ENCODE measurements at places on chromosomes 13 and 19. TPM values are rescaled to one million over a fixed set of nuclear protein-coding genes. Genes with fewer than 3 reads are reported as not detected.

Gene GIPR
- polyA plus RNA-seq: 1.7 TPM

DNA sequence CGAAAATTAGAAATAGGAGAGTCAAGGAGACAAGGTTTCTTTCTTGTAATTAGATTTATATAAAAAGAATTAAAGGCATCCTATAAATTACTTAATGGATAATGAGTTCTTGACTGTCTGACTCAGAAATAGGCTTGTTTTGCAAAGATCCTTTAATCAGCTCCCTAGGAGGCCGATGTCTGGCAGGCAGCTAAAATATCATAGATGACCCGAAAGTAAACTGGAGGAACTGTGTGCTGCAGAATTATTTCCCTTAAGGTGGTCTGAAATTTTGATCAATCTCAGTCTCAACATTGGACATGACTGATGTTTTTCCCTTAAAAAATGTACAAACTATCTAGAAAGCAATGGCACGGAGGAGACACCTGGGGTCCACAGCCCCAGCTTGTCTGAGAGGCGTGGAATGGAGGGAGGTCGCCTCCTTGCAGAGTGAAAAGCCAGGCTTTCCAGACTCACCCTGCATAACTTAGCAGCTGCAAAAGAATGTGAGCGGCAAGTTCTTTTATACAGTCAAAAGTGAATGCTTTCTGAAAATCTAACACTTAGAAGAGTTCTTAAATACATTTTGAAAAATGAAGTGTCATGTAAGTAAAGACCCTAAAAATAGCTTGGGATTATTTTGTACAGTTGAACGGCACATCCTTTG is 44.8 kb downstream of the MBNL2 start:
- DNase-seq: no peak

- no peak for DNase-seq
These were observed 57.4 kb upstream of the ZNF536 start for GRCh38 chr19:30314805-30315155.

DNA sequence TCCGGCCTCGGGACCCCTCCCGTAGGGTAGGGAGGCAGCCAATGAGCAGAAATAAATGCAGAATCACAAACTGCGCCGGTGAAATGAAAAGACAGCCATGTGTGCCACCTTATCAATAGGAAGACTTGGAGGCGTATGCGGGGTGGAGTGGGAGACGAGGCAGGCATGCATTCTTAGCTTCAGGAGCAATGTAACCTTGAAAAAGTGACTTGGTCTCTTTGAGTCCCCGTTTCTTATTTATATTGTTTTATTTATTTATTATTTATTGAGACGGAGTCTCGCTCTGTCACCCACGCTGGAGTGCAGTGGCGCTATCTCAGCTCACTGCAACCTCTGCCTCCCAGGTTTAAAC is 16.0 kb downstream of the SSC5D start:
- no peak for DNase-seq

Gene C19orf81
- polyA plus RNA-seq: 1.9 TPM

DNA sequence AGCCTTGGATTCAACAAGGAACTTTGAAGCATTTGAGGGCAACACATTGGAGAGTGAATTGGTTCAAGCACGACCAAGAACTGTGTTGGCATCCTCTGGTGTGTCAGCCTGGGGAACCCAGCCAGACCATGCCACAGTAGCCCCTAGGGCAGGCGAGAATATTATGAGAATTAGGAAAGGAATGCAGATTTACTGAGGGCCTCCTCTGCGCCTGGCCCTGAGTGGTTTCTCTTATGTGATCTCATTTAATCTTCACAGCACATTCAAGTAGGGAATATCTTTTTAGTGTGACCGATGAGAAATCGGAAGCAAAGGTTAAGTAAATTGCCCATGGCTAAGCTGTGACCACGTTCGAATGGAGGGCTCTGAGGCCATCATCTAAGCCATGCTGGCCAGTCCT is 15.3 kb upstream of the ERICH6B start:
- DNase-seq: no peak

GRCh38 chr13:26721251-26722121 is 39.1 kb downstream of the GPR12 start:
- DNase-seq: no peak

Gene CSNK1A1L
- polyA plus RNA-seq: not detected

GRCh38 chr13:42781352-42781751 is at the start of gene FAM216B:
TSS of gene FAM216B (plus strand) at chr13:42781584. CDS start at chr13:42784068, 2,484 bp downstream.
- no peak for DNase-seq

Gene C2CD4C
- polyA plus RNA-seq: 1.3 TPM

DNA sequence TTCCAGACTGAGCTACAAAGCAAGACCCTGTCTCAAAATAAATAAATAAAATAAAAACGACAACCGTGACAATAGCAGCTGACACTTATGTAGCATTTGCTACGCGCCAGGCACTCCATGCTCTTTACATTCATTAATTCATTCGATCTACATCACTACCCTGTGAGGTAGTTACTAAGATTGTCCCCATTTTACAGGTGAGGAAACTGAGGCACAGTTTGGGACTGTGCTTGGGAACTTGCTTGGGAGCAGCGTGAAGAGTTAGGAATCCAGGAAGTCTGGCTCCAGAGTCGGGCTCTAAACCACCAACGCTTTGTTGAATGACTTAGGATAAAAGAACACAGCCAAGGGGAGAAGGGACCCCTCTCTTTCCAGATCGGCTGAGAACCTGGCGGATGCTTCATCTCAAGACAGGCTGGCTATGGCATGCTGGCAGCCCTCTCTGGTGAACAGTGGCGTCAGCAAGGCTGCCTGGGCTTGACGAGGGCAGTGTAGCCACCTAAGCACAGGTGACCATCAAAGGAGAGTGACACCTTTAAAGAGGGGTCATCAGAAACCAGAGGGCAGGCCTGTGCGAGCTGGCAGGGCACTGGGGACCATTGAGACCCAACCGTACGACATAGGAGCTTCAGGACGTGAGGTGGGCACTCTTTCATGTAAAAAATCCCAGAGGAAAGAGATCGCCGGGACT is 591 bp downstream of the DOHH start:
- no peak for DNase-seq

Gene BEST2
- 0.09 TPM for polyA plus RNA-seq

Gene SEMA6B
- 66.0 TPM for polyA plus RNA-seq

Gene LAIR1
- 10.0 TPM for polyA plus RNA-seq

Gene ZNF426
- polyA plus RNA-seq: 10.5 TPM

DNA sequence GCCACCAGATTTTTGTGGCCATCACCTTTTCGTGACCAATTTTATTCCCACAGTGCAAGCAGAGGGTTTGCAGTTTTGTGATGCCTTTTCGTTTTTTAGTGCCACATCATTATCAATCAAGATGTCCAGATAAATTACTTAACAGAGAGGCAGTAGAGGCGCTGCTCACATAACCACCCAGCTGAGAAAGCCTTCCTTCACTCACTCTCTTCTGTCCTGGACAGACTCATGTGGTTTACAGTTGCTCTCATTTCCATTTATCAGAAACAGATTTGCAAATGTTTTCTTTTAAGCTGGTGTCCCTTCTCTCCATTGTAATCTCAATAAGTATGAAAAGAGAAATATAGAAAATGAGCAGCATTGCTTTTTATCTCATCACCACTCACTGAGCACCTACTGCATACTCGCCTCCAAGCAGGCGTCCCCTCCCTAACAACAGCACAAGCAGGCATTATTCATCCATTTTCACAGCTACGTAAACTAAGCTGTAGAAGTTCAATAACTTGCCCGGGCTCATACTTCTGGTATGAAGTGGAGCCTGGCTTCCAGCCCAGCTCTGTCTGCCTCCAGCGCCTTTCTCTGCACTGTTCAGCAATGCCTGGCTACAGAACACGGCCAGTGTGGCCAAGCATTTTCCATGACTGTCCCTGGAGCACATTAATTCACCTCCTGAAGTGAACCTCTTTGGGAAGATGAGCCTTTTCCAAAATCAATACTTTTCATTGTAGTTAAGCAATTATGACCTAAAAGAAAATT is 34.6 kb upstream of the KATNAL1 start:
- DNase-seq: peak; percentile 91

- no peak for DNase-seq
These were observed 782 bp downstream of the EPN1 start for GRCh38 chr19:55675661-55676354.

GRCh38 chr19:45820413-45821102 is 5.5 kb upstream of the RSPH6A start:
- no peak for DNase-seq

GRCh38 chr13:19267746-19268145 is 86.1 kb upstream of the TUBA3C start:
- DNase-seq: no peak

- no peak for DNase-seq
These were observed 26.1 kb downstream of the DEDD2 start for GRCh38 chr19:42191330-42191729.
